Fibroblast of skin of scalp (primary cell): ENCODE measurements at places on chromosomes 1 and 21.

GRCh38 chr1:7224644-7225043 is 439.4 kb downstream of the CAMTA1 start:
- DNase-seq: no peak

- DNase-seq: no peak
Measured at GRCh38 chr1:75786901-75787493, 941 bp downstream of the RABGGTB start.

DNA sequence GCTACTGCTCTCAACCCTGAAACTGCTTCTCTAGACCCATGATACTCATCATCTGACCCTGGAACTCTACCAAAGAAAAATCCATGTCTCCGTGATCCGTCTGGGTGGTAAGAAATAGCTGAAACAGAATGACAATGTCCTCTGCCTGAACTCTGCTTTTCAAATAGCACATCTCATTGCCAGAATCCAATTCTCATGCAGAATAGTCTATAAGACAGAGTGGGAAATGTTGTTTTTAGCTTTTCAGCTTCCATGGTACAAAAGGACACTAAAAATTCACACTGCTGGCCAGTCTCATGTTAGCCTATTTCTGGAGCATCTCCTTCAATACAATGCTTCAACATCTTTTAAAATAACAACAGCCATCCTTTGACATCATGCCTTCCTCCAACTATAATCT is 1355.8 kb upstream of the PRMT6 start:
- DNase-seq: no peak

DNA sequence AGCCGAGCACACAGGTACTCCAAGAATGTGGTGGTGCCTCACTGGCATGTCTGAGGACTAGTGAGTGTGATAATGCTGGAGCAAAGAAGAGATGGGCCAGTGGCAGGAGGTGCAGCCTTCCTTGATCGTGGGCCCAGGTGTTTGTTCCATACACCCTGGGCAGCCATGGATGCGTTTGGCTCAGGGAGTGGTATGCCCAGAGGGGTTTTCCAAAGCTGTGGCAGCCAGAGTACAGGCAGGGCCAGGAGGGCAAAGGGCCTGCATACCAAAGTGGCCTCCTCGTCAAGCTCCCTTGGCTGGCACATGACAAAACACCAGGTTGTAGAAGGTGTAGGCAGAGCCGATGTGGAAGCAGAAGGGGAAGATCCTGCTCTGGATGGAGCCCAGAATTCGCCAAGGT is 19.0 kb downstream of the PARS2 start:
- DNase-seq: no peak

- no peak for DNase-seq
Measured at GRCh38 chr1:200305806-200306205, 104.0 kb downstream of the ZNF281 start.

GRCh38 chr1:5580926-5581325 is 411.3 kb downstream of the NPHP4 start:
- DNase-seq: no peak

DNA sequence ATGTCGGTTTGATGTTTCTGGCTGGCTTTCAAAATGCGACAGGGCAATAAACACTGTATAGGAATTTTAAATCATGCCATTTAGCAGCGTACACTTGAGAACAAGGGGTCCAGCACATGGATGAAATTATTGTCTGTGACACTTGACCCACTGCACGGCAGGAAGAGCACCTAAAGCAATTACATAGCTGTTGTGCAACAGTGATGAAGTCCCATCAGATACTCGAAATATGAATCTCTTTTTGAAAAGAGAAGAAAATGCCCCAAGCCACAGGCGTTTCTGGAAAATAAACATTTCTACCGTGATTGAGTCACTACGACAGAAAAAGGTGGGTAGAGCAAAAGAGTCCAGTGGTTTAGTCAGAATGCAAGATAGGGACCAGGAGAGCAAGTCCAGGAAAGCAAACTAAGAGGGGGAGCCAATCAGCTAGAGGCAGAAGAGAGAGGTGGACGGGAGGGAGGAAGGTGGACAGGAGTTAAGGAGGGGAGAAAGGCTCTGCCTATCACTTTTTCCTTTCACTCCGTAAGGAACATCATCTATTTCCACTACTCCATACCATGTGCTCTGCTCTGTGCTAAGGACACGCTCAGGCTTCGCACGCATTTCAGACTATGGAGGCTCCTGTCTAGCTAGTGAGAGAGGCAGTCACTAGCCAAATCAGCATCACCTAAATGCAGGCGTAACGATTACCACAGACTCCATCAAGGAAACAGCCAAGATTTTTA is 6.4 kb downstream of the DSCAM start:
- DNase-seq: no peak

- no peak for DNase-seq
Measured at GRCh38 chr1:57494530-57495079, 70.7 kb upstream of the DAB1 start.

DNA sequence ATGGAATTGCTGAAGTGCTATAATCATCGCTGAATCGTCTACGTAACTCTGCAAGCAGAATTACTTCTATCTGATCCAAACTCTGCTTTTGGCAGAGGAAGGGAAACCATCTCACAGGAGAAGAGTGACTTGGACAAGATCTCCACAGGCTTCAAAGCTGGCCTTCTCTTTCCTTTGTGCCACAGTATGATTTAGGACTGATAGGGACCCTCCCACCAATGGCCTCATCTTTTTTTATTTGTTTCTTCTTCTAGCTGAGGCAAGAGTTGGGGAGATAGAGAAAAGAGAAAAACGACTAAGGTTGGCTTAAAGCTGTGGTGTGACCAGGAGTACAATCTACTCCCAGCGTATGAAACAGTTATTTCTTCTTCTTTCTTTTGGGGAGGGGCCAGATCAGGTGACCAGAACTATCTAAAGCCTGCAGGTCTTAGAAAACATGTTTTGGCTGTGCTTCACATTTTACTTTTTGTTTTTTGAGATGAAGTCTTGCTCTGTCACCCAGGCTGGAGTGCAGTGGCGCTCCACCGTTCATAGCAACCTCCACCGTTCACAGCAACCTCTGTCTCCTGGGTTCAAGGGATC is 35.0 kb downstream of the ZNF496 start:
- no peak for DNase-seq

- DNase-seq: peak; percentile 41
Measured at GRCh38 chr21:27339902-27340301, 373.0 kb upstream of the ADAMTS5 start.
